Activated CD8-positive, alpha-beta memory T cell treated with anti-CD3 and anti-CD28 coated beads for 24 hours (primary cell): ENCODE measurements at places on chromosomes 2 and 18.

- no peak for DNase-seq
Measured at GRCh38 chr18:78001811-78002210, 752.2 kb downstream of the GALR1 start.

GRCh38 chr2:8565399-8566154 is 116.3 kb upstream of the ID2 start:
- no peak for DNase-seq

DNA sequence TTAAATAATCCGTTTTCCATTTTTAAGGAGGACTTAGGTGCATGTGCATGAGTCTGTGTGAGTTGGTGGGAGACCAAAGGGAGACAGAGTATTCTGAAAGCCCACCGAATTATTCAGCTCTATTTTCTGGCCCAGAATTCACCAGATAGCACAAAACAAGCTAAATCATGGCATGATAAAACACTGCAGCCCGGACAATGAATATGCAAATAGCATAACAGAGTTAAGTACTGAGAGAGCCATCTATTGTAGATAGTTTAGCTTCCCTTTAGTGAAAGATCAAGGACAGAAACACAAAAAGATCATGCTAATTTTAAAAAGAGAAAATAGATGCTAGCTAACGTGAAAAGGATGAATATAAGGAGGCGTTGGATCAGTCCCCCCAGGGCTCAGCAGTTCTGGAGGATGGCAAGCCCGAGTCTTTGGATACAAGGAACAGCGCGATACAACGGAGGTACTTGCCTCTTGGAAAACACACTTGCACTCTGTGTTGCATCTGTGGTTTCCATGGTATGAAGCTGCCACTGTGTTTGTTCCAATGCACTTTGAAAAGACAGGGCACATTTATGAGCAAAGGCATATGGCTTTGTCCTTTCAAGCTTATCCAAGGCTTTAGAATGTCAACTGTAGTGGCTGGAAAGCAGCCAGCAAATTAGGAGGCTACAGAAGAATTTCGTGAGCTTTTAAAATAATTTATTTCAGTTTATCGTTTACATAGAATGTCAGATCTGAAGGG is 119.9 kb downstream of the LYPD1 start:
- DNase-seq, result no peak

GRCh38 chr18:61248589-61248988 is 84.6 kb upstream of the CDH20 start:
- no peak for DNase-seq

DNA sequence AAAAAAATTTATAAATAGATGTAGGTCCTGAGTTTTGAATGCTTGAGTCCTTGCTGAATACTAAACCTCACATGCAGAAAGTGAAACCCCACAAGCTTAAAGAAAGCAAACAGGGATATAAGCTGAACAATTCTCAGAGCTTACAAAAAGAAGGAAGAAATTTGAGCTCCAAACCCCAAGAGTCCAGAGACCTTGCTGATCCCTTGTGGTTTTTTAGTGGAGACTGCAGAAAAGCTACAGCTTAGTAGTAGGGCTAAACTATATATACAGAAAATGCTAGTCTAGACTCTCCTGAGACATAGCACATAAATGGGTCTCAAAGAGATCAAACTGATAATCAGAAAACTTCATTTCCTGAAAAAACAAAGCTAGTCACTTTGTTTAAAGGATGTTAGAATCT is 1548.1 kb upstream of the ZEB2 start:
- DNase-seq, result no peak

GRCh38 chr2:33482518-33482917 is 6.1 kb downstream of the RASGRP3 start:
- no peak for DNase-seq

- DNase-seq, result no peak
Measured at GRCh38 chr2:210360412-210360811, 45.4 kb upstream of the MYL1 start.

GRCh38 chr2:111091811-111092211 is 28.9 kb upstream of the BCL2L11 start:
- no peak for DNase-seq

- no peak for DNase-seq
Measured at GRCh38 chr2:212797484-212798205, 259.0 kb upstream of the ERBB4 start.

GRCh38 chr2:233705911-233706506 is 6.7 kb upstream of the UGT1A5 start:
- DNase-seq, result no peak

GRCh38 chr2:205834796-205835195 is 152.5 kb downstream of the NRP2 start:
- no peak for DNase-seq

- no peak for DNase-seq
Measured at GRCh38 chr2:198297350-198297749, 493.0 kb downstream of the PLCL1 start.

DNA sequence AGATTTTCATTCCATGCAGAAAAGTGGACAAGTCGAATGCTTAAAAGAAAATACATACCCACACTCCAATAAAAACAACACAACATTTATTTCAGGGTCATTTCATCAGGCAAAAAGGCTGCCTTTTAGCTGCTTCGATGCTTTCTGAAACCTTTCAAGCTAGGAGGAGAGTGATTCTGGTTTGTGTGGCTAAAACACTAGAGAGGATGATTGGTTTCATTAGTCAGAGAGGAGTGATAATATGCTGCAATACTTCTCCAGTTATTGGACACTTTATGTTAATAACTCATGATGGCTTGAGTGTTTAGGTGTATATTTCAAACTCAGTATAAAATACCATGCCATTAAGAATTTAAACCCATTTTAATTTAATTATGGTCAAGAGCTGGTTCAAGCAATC is 614.0 kb downstream of the SLC4A3 start:
- DNase-seq, result no peak

GRCh38 chr2:50859110-50859509 is 172.8 kb downstream of the NRXN1 start:
- no peak for DNase-seq
